Activated naive CD8-positive, alpha-beta T cell treated with anti-CD3 and anti-CD28 coated beads, Interleukin-2, amount 10 ng/mL, durations not matched to agents 7 days and 5 days (primary cell): ENCODE measurements at places on chromosomes 5 and 9. TPM values are rescaled to one million over a fixed set of nuclear protein-coding genes. Genes with fewer than 3 reads are reported as not detected.

- no peak for DNase-seq
These were observed 221.2 kb downstream of the GABRG2 start for GRCh38 chr5:162288647-162289296.

- DNase-seq: no peak
These were observed 73.8 kb downstream of the DAB2IP start for GRCh38 chr9:121725008-121725775.

DNA sequence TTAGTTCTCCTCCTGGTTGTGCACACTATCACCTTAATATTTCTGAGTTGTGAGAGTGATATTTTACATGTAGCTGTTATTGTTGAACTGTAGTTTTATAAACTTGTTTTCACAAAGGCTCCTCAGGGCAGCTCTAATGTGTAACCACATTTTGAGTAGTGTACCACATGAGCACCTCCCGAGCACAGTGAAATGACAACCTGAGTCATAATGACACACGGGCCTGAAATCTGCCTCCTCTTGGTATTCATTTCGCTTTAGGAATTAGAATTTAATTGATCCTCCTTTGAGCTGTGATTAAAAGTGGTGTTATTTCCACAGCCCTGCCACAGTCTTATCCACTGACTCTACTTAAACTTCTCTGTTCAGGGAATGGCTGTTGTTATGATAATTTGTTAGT lies 7.9 kb downstream of the MTRR start:
- DNase-seq: no peak

DNA sequence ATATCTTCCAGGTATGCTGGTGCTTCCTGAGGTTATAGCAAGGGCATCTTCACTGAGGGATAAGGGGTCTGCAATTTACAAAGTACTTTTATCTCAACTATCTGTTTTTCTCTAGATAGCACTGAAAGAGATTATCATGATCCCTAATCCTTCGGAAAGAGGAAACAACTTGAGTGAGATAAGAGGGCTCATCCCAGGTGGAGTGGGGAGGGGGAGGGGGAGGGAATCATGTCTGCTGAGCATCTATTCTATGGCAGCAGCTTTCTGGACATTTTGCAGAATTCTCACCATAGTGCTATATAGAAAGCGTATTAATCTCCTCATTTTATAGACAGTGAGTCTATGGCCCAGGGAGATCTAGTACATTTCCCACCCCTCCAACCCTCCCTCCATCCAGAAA lies 5.9 kb downstream of the TNFSF15 start:
- no peak for DNase-seq

- no peak for DNase-seq
These were observed 42.1 kb upstream of the CDH18 start for GRCh38 chr5:20030125-20030524.

TNIP1 gene
- total RNA-seq: 172 TPM

ADAMTS19 gene
- not detected for total RNA-seq

DNA sequence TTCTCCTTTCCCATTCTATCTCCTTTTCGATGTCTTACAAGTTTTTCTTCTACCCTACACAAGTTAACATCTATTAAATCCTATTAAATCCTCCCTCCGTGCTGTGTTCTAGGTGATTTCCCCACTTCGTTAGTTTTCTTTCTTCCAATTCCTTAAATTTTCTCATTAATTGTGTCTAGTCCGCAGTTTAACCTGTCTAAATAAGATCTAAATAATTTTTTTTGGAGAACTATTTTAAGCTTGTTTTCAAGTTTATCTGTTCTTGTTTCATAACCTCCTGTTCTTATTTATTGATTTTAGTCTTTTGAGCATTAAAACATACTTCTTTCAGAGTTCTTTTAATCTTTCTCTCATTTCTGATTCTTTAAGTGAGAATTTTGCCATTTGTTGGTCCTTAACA lies 109.3 kb downstream of the UHRF2 start:
- no peak for DNase-seq
